ENCODE measurements at places on chromosomes 16 and 17. TPM values are rescaled to one million over a fixed set of nuclear protein-coding genes. Genes with fewer than 3 reads are reported as not detected.

DNA sequence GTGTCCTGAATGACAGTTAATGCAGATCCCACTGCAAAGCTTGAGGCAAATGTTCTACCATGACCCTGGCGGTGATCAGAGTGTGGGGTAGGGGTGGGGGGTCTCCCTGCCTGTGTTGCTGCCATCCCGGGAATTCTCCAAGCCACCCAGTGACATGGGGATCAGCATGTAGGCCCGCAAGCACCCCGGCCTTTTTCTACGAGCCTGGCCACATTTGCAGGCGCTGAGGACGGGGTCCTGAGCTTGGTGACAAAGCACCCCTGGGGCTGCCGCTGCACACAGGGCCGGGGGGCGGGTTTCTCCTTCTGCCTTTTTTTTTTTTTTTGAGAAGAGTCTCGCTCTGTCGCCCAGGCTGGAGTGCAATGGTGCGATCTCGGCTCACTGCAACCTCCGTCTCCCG is 35.8 kb downstream of the SLC7A5 start:
- DNase-seq = no peak

DNA sequence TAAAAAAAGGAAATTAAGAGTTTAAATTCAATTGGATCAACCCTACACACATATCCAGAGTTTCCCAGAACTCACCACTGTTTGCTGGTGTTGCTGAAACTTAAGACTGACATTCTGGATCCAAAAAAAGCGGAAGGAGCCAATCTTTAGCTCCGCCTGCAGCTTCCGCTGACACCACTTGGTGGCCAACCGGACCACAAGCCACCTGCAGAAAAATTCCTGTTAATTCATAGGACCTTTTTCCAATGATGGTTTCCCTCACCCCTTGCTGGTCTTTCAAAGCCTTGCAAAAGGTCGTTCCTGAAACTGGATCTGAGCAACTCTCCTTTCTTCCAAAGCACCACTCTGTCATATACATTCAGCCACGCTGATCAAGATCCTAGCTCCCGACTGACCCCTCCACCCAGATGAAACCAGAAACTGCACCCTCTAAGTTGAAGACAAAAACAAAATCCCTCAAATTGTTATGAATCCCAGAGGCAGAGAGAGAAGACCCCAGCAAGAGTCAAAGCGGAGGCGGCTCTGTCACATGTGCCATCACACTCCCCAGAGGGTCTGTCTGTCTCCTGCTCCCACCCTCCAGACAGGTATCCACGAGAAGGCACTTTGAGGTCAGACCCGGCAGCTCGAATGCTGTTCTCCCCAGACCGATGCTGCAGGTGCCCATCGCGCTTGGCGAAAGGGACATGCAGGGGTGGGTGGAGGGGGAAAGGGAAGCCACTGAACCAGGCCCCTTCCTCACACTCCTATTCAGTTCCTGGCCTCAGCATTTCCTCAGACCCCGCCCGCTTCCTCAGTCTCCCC is 773 bp downstream of the BLTP2 start:
- peak; percentile 84 for DNase-seq

CMTM3 gene
- 24.6 TPM for total RNA-seq

DNA sequence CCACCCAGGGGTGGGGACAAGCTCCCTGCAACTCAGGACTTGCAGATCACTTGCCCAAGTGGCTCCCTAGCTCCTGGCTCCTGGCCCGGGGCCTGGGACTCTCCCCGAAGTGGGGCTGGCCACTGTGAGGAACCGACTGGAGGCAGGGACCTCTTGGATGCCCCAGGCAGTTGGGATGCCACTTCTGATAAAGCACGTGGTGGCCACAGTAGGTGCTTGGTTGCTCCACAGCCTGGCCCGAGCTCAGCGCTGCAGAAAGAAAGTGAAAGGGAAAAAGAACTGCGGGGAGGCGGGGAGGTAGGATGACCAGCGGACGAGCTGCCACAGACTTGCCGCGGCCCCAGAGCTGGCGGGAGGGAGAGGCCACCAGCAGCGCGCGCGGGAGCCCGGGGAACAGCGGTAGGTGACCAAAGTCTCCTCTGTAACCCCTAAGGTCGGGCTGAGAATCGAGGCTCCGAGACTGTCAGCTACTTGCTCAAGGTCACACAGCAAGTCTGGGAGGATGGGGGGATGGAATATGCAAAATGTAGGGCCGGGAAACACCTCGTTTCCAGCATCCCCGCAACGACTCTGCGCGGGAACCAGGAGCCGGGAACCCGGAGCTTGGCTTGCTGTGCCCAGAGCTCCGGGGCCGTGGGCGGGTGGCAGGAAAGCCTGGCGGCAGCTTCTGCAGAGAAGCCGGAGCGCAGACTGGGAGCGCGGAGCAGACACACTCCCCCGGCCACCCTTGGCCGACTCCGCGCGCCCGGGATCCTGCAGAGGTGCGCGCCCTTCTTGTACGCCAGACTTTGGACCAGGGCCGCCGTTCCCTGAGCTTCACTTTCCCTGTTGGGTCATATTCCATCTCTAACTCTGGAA is 1.9 kb downstream of the CIITA start:
- peak; percentile 89 for DNase-seq

DNA sequence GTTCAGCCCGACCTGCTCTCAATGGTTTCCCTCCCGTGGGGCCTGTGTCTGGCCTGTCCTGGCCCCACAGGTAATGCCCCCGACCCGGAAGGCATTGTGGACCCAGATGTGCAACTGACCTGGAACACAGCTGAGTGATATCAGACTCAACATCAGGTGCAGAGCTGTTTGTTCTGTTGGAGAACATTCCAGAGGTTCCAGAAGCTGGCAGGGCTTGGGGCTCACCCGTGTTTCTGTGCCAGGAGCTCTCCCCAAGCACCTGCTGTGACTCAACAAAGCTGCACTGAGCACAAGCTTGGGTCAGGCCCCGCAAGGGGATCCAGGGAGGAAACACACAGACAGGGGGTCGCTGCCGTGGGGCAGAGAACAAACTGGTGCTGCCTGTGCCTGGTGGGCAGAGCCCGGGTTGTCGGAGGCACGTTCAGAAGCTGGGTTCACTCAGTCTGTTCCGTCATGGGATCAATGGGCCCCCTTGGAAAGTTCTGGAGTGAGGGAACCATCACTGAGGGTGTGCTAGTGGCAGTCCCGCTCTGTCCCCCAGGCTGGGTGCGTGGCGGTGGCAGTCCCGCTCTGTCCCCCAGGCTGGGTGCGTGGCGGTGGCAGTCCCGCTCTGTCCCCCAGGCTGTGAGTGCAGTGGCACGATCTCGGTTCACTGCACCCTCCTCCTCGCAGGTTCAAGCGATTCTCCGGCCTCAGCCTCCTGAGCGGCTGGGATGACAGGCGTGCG is 22.1 kb downstream of the HS3ST6 start:
- peak; percentile 27 for DNase-seq

GRCh38 chr17:35185849-35186248 is 8.3 kb downstream of the SLC35G3 start:
- no peak for DNase-seq

- no peak for DNase-seq
Observed at GRCh38 chr16:17106243-17106791, 364.4 kb downstream of the XYLT1 start.

DNA sequence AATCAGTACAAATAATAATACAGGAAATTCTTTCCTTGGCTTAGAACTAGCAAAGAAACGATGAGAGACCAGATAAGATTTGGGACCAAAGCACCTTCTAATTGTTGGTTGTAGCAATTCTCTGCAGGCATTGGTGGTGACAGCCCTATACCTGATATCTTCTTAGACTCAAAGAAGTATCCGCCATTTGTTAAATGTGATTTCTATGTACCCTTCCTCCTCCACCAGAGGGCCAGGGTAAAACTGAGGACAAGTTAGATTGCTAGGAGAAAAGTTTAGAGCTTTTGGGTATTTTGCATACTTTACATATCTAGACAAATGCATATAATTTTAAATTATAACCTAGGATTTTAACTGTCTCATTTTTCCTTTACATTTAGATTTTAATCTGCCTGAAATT is 304.3 kb downstream of the HS3ST4 start:
- no peak for DNase-seq

DNA sequence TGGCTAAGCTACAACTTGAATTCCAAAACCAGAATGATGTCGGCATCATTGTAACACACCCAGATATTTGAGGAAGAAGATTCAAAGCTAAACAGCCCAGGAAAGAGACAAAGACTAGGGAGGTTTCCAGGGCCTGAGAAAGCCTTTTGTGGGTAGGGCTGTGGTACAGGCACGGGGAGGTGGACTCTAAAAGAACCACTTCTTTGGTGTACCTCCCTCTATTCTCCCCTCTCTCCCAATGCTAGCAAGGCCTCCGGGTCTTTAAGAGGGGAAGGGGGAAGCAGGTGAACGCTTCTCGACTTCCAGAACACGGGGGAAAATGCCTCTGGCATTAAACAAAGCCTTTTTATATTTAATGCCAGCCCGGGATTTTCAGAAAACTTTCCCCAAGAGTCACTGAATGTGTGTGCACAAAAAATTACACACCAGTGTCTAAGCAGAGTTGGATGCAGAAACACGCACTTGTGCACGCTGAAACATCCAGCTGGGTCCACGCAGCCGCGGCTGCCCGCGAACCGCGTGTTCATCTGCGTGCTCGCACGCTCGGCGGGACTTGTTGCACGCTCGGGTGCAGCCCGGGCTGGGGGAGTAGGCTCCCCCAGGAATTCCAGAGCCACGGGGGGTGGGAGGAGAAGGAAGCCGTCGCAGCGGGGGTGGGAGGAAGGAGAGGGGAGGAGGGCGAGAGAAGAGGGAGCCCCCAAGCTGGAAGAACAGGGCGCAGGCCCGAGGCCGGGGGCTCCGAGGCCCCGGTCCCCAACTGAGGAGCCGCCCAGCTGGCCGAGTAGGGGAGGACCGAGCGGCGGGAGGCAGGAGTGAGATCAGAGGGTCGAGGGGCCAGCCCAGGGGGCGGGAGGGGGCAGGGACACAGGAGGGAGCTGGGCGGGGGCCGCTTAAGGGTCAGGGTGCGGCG is 20.1 kb upstream of the ZNF423 start:
- peak; percentile 73 for DNase-seq

DNA sequence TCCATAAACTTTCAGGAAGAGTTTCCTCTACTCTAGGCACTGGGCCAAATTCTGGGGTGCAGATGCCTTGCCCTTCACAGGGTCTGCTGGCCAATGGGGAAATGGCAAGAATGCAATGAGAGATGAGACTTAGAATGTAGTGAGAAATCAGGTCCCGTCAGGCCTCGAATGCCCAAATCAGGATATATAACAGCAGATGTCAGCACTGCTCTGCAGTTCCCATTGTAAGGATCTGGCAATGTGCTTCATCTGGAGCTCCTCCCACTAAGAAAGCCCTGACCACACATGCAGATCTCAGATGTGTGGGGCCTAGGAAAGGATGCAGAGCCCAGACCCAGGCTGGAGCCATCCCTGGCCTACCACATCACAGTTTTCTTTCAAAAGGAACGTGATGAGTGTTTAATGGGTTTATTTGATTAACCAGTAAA is 13.9 kb upstream of the LPCAT2 start:
- peak; percentile 87 for DNase-seq

CDH15 gene
- total RNA-seq = 2.2 TPM

ZNF629 gene
- 16.3 TPM for total RNA-seq

GRCh38 chr16:81549547-81550431 is 105.2 kb downstream of the CMIP start:
- DNase-seq = no peak

LRRC46 gene
- not detected for total RNA-seq

DNA sequence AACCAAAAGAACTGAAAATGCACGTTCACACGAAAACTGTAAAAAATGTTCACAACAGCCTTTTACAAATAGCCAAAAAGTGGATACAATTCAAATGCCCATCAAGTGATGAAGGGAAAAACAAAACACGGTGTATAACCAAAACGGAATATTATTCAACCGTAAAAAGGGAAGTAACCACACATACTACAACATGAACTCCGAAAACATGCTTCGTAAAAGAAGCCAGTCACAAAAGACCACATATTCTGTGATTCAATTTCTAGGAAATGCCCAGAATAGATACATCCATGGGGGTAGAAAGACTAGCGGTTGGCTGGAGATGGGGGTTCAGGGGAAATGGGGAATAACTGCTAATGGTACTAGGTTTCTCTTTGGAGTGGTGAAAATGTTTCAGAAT is 81.5 kb upstream of the TRAP1 start:
- no peak for DNase-seq

CCL3 gene
- 0.36 TPM for total RNA-seq

DNA sequence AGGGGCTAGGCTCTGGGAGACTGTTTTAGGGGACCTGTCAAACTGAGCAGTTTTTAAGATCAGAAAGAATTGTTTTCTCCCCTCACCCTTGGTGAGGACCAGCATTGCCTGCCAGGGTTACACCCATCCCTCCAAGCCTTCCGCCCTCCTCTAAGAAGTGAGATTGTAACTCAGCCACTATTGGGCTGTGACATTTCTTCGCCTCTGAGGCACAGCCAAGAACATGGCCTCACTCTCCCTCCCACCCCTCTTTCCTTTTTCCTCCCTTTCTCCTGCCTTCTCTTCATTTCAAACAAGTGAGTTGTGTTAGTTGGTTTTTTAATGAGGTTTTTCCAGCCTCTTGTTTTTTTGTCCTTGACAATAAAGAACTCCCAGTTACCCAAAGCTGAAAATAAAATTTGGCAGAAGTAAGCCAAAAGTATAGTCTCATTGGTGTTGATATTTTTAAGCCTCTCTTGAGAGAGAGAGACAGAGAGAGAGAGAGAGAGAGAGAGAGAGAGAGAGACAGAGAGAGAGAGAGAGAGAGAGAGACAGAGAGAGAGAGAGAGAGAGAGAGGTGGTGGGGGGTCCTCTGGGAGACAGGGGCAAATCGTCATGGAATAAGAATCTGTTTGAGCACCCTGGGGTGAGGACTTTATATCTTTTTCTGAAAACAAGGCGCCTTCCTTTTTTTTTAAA is 77.2 kb upstream of the TBX2 start:
- no peak for DNase-seq

GFER gene
- 8.7 TPM for total RNA-seq

ABCC12 gene
- not detected for total RNA-seq

DNA sequence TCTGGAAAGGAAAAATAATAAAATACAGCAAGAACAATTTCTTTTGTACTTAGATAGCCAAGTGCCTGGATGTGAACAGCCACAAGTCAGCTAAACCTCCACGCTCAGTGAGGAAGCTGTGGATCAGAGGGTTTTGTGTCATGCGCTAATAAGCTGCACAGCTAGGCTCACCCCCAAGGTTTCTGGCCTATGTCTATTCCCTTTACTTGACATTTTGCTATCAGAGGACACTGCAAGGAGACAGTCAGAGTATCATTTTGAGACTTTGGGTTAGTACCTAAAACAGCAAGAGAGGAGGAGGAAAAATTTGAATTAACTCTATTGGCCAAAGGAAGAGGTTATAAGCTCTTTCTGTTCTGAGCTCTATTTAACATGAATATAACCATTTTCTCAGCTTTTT is 139.3 kb downstream of the KCNJ2 start:
- DNase-seq = no peak

OTOP2 gene
- not detected for total RNA-seq

Measured in osteoblast (primary cell).